ENCODE measurements at places on chromosomes 6 and 20.

- DNase-seq: no peak
Observed at GRCh38 chr6:19549109-19549508, 288.1 kb upstream of the ID4 start.

DNA sequence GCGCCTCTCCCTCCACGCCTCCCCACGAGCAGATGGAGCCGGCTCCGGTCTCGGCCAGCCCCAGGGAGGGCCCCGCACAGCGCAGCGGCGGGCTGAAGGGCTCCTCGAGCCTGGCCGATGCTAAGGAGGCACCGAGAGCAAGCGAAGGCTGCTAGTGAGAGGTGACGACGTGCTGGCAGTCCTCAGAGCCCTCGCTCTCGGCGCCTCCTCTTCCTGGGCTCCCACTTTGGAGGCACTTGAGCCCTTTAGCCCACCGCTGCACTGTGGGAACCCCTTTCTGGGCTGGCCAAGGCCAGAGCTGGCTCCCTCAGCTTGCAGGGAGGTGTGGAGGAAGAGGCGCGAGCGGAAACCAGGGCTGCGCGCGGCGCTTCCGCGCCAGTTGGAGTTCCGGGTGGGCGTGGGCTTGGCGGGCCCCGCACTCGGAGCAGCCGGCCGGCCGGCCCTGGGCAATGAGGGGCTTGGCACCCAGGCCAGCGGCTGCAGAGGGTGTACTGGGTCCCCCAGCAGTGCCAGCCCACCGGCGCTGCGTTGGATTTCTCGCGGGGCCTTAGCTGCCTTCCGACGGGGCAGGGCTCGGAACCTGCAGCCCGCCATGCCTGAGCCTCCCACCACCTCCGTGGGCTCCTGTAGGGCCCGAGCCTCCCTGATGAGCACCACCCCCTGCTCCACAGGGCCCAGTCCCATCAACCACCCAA lies 2.5 kb upstream of the TMEM14C start:
- peak; percentile 4 for DNase-seq

GRCh38 chr20:50449738-50450492 lies 60.3 kb upstream of the PTPN1 start:
- DNase-seq: no peak

DNA sequence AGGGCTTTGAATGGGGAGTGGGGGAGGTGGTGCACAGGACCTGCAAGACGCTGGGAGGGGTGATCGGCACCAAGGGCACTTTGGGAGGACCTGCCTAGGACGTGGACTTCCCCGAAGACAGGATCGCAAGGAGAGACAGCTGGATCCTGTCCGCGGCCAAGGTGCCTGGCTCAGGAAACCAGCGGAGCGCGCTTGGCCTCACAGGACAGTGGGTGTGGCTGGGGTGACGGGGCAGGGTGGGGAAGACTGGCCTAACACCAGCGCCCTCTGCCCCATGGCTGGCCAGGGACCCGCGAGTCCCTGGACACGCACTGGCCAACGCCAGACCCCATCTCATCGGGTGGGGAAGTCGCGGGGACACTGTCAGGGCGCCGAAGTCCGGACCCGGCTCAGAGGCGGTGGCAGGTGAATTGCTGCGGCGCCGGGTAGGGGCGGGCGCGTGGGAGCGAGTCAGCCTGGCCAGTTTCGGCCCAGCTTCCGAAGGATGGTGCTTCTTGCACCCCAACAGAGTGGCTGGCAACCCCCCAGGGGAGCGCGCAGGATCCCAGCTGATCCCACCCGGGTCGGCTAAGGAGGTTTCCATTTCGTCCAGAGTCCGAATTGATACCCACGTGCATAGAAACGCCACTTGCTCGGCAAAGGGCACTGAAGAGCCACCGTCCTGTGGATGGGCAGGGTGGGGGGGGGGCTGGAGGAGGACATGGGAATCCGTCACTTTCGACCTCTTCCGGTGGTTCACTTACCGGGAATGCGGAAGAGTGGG lies 785 bp upstream of the THBD start:
- no peak for DNase-seq

DNA sequence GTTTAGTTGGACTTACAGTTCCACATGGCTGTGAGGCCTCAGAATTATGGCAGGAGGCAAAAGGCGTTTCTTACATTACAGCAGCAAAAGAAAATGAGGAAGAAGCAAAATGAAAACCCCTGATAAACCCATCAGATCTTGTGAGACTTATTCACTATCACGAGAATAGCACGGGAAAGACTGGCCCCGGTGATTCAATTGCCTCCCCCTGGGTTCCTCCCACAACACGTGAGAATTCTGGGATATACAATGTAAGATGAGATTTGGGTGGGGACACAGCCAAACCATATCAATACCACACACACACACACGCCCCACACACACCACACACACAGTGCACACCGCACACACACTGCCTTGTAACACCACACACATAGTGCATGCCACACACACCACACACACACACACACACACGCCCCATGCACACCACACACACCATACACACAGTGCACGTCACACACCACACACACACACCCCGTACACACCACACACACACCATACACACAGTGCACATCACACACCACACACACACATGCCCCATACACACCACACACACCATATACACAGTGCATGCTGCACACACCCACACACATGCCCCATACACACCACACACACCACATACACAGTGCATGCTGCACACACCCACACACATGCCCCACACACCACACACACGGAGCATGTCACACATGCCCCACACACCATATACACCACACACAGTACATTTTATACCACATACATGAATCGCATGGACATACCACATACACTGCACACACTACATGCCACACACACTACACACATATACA lies 310.5 kb downstream of the TAF4 start:
- DNase-seq: no peak

- no peak for DNase-seq
Observed at GRCh38 chr6:18330548-18331081, 56.5 kb upstream of the RNF144B start.

DNA sequence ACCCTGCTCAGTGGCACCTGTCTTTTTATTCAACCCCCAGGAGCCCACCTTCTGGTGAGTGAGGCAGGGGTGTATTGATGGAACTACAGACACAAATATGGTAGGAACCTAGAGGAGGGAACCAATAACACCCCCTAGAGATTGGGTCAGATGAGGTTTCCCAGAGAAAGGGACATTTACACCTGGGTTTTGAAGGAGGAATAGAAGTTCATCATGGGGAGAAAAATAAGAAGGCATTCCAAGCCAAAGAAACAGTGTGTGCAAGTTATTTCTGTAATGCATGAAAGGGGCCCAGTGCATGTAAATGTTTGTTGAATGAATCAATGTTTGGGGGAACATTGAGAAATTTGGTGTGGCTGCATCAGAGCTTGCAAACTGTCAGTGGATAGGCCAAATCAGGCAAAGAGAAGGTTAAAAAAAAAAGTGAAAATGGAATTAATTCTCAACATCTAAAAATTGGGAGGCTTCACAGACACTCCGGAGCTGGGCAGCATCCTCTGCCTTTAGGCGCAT lies 11.1 kb upstream of the KIAA1755 start:
- DNase-seq: no peak

- no peak for DNase-seq
Observed at GRCh38 chr6:137191670-137192069, 18.2 kb upstream of the IL22RA2 start.

DNA sequence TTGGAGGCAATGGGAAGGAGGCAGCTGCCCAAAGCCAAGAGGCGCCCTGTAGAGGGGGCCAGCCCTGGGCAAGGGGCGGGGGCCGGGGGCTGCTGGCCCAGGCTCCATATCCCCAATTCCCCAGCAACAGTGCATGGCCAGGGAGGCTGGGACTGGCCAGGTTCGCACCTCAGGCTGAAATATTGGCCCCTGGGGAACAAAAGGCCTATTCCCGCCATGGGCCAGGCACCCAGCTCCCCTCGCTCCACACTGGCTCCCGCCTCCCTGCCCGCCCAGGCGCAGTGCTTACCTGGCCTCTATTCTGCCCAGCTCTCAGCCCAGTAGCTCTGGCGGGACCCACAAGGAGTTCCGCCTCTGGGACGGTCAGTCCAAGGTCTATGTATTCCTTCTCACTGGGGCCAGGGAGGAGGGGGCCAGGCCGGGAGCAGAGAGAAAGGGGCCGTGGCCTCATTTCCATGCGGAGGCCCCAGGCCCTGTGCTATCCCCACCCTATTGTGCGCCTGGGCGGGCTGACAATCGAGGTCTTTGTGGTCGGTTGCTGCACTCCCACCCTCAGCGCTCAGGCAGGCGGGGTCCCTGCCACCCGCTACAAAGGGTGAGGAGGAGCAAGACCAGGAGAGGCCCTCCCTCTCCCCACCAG lies 42.3 kb downstream of the YTHDF1 start:
- DNase-seq: no peak

GRCh38 chr20:10713161-10713560 lies 39.4 kb upstream of the JAG1 start:
- no peak for DNase-seq

DNA sequence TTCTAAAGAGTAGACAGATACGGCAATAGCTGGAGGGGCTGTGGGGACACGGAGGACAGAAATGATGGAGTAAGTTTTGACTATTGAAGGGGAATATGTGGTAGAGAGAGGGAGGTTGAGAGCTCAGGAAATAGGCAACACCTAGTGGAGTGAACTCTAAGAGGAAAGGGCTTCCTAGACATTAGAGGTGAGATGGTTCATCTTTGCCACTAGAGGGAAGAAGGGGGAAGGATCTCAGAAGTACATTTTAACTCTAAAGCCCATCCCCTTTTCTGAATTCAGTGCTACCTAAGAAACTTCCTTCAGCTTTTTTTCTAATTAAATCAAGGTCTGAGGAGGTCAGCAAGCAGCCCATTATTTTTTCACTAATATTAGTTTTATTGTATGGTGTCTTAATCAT lies 689.4 kb upstream of the MAP3K7 start:
- DNase-seq: peak; percentile 5

DNA sequence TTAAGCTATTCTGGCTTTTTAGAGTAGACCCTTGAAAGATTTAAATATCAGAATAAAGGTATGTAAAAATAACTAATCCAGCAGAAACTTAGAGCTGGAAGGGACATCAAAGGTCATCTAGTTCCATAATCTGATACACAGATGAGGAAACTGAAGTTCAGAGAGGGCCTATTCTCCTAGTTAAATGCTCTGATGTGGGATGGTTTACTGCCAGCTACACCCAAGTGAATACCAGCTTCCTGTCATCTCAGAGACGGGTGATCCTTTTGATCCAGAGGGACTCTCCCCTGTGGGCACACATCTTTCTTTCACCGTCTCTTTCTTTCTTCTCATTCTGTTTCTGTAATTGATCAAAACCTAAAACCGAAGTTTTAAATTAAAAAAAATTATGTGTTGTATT lies 94.1 kb downstream of the MAN1A1 start:
- DNase-seq: peak; percentile 65

GRCh38 chr20:37298190-37298939 lies 8.9 kb downstream of the MANBAL start:
- DNase-seq: no peak

DNA sequence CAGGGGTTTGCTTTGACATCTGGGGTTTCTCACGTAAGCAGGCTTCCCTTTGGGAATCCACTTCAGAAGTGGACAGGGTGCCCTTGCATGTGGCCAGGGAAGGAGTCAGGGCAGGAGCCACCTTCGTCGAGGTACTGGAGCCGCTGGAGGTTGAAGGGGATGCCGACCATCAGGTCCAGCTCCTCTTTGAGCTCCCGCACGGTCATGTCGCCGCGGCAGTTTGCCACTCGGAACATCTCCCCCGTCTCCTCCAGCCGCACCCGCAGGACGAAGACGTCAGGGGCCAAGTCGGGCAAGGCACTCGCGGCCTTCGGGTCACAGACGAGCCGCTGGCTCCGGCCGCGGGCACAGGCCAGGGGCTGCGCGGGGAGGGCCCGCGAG lies 360 bp downstream of the ANKRD60 start:
- no peak for DNase-seq

- DNase-seq: no peak
Observed at GRCh38 chr20:17825960-17826843, 126.4 kb downstream of the BANF2 start.

GRCh38 chr6:125250511-125250910 lies 51.3 kb downstream of the HDDC2 start:
- DNase-seq: no peak

- no peak for DNase-seq
Observed at GRCh38 chr6:44676246-44676790, 288.8 kb downstream of the CDC5L start.

- DNase-seq: no peak
Observed at GRCh38 chr6:117906507-117906957, 532 bp upstream of the SLC35F1 start.

- peak; percentile 14 for DNase-seq
Observed at GRCh38 chr6:75735491-75736186, 13.4 kb upstream of the MYO6 start.

DNA sequence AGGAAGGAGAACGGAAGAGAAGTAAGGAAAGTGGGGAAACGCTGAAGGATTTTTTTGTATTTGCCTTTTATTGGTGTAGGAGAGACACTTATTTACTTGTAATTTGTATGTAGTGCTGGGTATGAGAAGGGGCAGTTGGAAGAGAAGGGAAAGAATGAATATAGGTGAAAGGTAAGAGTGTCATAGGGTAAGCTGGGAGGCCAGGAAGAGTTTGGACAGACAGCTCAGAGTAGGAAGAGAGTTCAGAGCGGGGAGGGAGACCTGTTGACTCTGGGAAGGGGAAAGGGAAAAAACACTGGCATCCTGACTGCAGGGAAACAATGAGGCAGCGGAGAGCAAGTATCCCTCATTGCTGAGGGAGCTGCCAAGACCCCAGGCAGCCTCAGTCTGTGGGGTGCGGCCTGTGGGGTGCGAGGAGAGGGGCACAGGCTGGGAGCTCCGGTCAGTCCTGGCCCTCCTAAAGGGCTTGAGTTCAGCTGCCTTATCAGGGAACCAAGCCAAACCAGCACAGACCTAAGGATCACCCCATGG lies 3.1 kb downstream of the TRAF3IP2 start:
- DNase-seq: no peak

DNA sequence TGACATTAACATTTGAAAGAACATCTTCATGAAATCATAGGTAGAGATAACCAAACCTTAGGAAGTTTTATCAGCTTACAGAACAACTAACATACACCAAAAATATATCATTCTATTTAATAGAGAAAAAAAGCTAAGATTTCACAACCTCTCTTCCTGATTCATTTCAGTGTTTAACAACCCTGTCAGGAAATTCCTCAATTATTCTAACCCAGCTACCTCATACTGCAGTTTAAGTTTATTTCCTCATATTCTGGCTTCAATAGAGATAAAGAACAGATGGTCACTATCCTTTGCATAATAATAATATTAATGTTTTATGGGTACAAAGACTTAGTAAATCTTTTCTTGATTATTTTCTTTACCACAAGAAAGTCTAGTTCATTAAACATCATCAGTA lies 112.9 kb upstream of the HSF2 start:
- DNase-seq: no peak

GRCh38 chr20:39855799-39856198 lies 833.2 kb downstream of the MAFB start:
- no peak for DNase-seq

DNA sequence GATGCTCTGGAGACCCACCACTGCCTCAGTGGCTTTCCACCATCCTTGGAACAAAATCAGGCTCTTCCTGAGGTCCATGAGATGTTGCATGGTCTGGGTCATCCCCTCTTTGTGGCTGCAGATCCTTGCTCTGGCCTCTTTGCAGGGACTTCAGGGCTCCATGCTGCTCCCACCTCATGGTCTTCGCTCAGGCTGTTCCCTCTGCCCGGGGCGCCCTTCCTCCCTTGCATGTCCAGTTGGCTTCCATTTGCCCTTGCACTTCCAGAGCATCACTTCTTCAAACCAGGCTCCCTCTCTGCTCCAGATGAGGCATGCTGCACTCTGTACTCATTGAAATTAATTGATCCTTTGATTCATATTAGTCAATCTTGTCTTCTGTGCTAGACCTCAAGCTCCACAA lies 4.4 kb upstream of the PHACTR3 start:
- DNase-seq: no peak

All from SW480 (cell line).